ENCODE measurements at places on chromosomes 2 and 18.

DNA sequence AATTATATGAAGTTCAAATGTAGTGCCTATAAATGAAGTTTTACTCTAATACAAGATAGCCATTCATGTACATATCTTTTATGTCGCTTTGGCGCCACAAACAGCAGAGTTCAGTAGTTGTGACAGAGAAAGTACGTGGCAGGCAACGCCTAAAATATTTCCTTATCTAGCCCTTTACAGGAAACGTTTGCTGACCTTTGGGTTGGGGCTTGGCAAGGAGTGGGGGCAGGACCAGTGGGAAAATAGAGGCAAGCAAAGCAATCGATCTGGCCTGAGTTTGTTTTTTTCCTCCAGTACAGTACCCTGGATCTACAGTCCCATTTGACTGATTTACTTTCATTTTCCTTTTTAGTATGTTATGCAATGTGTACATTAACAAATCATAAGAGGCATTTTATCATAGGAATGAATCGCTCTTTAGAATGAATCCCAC, 13.1 kb downstream of the CCDC68 start:
- peak; percentile 40 for DNase-seq

DNA sequence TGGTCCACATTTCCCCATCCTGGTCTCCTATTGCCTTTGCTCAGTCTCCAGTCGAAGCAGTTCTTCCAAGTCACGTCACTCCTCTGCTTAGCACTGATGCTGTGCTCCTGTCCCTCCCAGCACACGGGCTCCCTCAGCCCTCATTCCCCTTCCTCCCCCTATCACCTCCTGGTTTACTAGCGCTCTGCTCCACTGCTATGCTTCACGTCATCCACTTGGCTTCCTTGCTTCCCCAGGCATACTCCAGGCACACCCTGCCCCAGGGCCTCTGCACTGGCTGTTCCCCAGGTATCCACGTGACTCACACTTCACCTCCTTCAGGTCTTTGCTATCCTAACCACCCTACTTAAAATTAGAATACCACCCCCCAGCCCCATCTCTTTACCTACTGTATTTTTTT, 269.3 kb downstream of the GLI2 start:
- DNase-seq: no peak

DNA sequence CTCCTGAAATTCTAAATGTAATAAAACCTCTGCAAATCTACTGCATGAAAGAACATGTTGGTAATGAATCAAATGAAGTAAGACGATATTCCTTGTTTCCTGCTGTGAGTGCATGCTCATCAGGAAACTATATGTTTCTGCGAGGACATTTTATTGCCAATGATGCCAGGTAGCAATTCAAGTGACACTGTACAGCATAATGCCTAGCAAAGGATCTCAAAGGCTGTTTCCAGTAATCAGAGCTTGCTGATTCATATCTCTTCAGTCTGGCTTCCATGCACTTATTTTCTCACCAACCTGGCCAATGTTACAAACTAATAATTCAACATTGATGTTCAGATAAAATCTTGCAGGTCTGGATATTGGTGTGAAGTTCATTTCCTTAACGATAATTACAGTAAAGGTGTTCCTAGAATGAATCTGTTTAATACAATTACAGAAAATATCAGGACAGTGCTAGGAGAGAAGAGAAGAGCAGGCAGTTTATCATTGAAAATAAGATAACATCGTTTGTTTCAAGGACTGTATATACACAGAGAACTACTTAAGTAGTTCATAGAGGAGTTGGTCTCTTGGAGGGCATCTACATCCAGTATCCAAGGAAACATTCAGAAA, 568.5 kb upstream of the SOX11 start:
- DNase-seq: no peak

DNA sequence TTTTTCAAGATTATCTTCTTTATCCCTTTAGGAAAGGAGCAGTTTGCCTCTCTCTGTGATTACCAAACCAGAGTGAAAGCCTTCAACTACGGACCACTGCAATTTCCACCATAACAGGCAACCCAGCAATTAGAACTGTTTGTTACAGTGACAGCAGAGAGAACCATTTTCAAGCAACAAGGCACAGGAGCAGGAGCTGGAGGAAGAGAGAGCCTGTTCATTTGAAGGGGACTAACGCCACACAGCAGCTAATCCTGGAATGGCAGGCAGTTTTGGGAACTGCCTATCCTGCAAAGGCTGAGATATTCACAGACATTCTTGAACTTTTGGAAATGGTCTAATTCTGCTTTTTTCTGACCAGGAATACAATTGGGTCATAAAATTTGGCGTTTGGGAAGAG, 1541.9 kb upstream of the PIK3C3 start:
- DNase-seq: no peak

DNA sequence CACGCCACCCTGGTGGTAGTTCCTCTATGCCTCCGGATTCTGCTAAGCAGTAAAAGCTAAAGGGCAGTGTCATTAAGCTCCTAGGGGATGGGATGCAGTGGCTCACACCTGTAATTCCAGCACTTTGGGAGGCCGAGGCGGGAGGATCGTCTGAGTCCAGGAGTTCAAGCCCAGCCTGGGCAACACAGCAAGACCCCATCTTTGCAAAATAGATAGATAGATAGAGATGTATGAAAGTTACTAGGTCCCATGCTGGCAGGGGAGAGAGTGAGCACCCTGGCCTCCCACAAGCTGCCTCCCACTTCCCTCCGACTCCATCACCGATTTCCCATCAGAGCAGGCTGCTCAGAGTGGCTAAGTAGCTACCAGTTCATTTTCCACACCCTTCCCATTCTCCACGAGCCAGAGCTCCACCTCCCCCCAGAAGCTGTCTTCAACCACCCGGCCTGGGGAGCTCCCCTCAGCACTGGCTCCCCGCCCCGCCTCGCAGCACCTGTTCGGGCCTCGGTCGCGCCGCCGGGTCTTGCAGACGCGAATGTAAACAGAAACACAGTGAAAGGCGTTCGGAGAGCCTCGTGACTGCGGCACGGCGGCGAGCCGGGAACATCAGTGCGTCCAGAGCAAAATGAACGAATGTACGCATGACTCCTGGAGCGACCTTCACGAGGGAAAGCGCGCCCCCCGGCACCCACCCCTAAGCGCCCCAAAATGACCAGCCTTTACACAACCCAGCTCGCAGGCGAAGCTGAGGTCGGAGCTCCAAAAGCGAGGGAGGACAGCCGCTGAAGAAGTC, 598 bp upstream of the CEP68 start:
- peak; percentile 71 for DNase-seq

DNA sequence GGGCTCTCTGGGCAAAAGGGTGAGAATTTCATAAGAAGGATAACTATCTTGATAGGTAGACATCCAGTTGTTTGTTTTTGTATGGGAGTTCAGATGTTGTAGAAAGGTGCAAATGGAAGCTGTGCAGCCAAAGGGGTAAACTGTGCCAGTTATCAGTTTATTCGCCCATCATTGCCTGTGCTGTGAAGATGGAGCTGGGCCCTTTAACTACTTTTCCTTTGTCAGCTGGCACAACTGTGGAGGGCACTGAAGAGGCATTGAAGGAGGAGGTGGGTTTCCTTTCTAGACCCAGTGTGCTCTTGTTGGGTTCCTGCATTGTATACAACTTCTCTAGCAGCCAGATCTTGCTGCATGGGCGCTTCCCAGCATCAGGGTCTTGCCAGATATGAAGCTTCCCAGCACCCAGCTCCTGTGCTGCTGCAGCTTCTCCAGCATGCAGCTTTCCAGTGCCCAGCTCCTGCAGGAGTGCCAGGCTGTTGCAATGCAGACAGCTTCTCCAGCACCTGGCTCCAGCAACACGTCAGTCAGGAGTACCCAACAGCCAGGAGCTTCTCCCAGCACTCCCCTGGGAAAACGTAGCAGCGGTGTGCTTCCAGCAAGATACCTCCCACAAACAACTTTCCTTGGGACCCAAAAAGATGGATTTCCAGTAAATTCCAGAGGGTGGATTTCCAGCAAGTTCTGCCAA, 15.3 kb downstream of the DNMT3A start:
- no peak for DNase-seq

DNA sequence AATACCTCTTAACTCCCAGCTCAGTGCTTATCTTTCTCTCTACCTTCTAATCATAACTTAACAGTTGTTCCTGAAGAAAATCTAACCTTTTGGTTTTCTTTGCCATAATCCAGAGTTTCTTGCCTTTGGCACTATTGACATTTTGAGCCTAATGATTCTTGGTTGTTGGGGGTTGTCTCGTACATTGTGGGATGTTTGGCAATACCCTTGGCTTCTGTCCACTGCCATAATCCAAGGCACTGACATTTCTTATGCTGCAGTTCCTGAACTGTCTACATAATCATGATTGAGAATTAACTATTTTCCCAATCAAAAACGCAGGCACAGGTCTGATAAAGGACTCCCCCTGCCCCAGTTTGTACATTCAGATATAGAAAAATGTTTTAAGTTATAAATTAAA, 203.2 kb upstream of the MEX3C start:
- no peak for DNase-seq

DNA sequence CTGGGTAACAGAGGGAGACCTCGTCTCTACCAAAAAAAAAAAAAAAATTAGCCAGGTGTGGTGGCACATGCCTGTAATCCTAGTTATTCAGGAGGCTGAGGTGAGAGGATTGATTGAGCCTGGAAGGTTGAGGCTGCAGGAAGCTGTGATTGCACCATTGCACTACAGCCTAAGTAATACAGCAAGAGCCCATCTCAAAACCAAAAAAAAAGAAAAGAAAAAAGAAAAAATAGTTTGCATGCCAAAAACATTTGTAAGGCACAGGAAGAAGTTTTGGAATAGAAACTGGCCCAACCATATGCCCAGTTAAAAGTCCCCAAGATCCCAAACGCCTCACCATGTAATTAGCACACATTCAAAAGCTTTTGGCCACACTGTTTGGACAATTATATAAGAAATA, 13.4 kb upstream of the ACOXL start:
- DNase-seq: no peak

GRCh38 chr2:60317034-60317386, 236.4 kb downstream of the BCL11A start:
- no peak for DNase-seq

DNA sequence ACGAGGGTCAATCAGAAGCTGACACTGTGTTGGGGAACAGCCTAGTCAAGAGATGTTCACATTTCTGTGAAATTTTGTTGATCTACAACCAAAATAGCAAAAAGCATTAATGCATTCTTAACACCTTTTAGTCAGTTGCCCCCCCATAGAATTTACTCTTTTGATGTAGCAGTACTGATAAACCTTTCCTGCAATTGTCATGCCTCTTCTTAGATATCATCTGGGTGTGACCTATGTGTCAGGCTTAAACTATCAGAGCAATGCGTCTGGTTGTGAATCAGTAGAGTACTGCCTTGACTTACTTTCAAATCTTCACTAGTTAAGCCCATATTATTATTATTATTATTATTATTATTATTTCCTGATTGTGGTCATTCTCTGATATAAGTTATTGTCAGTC, 61.9 kb downstream of the GREB1L start:
- DNase-seq: no peak

DNA sequence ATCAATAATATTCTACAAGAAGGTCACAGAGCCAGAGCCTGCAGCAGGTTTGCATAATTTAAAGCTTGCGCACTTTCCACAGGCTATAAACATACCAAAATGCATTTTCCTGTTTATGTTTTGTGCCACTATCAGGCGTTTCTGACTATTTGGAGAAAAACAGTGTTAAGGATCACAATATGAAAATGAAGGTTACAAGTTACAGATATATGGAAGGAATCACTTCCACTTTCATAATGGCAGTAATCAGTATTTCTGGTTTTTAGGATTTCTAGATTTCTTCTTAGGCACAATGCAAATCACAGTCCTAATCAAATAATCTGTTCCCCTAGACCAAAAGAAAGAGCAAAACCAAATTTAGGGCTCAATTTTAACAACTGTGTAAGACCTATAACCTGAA, 279.5 kb downstream of the NBAS start:
- DNase-seq: no peak

DNA sequence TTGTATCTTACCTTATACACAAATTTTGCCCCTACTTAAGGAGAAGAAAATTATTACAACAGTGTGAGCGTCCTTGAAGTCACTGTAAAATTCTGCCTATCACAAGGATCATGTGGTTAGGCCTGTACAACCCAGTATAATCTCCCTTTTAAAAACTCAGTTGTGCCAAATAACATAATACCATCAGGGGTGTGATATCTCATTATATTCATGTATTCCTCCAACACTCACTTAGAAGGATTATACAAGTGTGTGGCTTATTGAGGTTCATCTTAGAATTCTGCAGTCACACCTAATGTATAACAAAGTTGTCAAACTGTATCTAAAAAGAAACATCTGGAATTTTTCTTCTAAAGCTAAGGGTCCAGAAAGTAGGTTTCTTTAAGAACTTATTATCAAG, 998.8 kb upstream of the LRRTM1 start:
- DNase-seq: no peak

DNA sequence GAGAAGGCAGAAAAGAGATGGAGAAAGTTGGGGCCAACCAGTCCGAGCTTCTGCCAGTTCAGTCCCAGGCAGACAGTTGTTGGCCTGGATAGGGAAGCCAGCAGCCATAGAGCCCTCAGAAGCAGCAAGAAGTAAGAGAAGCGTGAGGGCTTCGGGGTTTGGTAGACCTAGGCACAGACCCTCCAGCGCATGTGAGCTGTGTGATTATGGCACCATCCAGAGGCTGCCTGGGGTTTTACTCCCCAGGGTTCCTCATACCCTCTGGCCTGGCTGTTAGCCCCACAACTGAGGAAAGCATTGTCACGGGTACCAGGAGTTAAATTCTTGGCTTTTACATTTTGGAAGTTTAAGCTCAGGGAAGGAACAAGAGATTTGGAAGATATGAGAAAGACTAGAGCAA, 93.7 kb upstream of the RAB6C start:
- DNase-seq: no peak

DNA sequence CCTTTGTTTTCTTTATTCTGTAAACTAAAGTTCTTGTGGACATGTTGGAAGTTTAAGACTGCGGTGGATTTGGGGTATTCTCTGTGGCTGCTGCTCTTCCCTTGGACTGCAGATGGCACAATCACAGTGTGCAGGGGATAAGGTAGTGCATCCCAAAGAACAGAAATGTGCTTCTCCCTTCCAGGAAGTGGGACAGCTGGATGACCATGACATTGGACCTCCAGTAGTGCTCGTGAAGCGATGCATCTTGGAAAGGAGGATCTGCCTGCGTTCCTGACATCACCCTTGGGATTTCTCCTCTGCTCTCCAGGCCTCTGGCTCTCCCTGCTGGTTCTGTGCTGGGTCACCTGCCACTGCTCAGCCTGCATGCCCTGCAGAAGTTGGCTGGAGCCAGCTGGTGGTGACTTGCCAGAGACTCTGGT, 109.9 kb downstream of the SLC4A3 start:
- DNase-seq: no peak

- DNase-seq: no peak
These were observed 134.8 kb downstream of the GCA start for GRCh38 chr2:162478721-162479129.

- DNase-seq: no peak
These were observed 145.2 kb downstream of the THADA start for GRCh38 chr2:43450617-43451016.

DNA sequence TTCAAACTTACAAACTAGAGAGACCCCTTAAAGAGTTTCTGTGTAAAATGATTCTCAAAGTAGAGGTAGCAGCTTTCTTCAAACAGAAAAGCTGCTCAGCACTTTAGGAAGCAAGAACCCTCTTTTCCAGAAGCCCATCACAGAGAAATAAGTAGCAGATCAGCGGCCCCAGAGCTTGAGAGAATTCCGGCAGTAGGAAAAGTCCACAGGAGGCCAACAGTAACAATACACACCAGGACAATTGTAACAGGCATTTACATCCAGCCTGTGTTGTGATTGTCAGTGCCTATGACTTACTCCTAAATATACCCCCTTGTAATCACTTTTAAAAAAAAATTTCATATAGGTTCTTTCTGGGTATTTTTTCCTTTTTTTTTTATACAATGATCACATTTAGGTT, 161.4 kb upstream of the ACVR2A start:
- no peak for DNase-seq

- DNase-seq: no peak
These were observed 305.0 kb upstream of the EPAS1 start for GRCh38 chr2:45992021-45992740.

Measured in suppressor macrophage (primary cell).